Left ventricle myocardium inferior (tissue), 1 donor: ENCODE measurements at places on chromosomes 7 and 10.

GRCh38 chr10:59315465-59315864, 46.9 kb downstream of the FAM13C start:
- DNase-seq: no peak

DNA sequence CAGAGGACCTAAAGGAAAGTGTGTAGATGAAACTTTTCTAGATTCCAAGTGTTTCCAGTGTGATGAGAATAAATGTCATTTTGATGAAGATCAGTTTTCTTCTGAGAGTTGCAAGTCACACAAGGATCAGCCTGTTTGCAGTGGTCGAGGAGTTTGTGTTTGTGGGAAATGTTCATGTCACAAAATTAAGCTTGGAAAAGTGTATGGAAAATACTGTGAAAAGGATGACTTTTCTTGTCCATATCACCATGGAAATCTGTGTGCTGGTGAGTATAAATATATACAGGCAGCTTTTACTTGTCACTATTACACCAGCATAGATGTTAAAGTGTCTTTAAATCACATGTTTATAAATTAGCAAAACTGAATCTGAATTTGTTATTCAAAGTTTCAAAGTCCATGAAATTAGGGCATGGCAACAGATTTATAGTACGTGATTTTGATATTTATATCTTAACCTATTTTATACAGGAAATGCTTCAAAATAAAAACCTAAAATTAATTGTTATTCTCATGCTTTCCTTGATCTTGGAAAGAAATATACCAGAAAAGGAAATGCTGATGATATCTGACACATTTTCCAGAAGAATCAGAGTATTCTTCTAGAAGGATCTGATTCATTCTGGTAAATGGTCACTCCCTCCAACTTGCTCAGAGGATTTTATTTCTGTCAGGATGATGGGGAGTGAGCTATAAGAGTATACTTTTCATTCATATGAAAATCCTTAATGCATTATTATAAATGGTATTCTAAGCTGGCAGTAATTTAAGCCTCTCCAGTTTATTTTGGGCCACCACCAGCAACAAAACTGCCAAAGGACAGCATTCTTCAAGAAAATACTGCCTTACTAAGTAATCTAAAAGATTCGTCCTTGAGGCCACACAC, 71.4 kb downstream of the ITGB8 start:
- DNase-seq: no peak

GRCh38 chr7:156222611-156223010, 410.3 kb upstream of the SHH start:
- DNase-seq: no peak

- DNase-seq: no peak
Observed at GRCh38 chr7:49433794-49434193, 339.6 kb upstream of the VWC2 start.

GRCh38 chr7:2735744-2736143, 47.7 kb downstream of the AMZ1 start:
- DNase-seq: no peak
